Jurkat, Clone E6-1 (cell line): ENCODE measurements at places on chromosomes 7 and 10.
A peak's percentile ranks its signal among the peaks of the same experiment; 100 is the strongest.

DNA sequence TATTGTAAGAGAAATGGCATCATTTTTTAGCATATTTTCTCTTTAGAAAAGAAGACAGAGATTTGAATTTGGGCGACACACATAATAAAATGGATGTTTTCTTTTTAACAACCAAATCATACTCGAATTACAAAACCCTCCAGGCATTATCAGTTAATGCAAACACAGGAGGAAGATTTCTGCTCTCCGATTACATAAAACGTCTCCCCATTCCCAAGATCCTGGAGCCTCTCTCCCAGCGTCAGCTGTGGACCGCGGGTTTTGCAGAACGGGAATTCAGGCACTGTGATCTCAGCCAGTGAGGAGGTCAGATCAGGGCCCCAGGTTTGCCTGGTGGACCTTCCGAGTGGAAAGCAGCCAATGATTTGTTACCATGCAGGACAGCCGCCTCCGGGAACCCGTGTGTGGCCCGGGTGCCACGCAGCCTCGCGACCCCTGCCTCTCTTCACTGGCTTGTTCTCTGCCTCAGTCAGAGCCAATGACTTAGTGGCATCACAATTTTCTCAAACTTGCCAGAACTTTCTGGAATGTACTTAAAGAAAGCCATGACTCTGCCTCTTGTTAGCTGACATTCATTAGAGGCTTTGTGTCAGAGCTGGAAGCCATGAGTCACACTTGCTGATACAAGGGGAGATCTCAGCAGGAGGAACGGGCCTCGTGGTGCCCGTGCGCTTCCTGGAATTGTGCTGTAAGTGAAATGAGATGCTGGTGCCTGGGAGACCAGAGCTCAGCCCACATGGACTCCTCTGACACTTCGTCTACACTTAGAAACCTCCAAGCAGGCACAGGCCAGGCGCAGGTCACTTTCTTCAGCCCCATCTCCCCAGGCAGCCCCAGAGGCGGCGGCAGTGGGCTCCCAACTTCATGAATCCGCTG, 246.1 kb downstream of the KLF6 start:
- no peak for DNase-seq

GRCh38 chr7:151721694-151722093, 155.2 kb downstream of the PRKAG2 start:
- no peak for DNase-seq

DNA sequence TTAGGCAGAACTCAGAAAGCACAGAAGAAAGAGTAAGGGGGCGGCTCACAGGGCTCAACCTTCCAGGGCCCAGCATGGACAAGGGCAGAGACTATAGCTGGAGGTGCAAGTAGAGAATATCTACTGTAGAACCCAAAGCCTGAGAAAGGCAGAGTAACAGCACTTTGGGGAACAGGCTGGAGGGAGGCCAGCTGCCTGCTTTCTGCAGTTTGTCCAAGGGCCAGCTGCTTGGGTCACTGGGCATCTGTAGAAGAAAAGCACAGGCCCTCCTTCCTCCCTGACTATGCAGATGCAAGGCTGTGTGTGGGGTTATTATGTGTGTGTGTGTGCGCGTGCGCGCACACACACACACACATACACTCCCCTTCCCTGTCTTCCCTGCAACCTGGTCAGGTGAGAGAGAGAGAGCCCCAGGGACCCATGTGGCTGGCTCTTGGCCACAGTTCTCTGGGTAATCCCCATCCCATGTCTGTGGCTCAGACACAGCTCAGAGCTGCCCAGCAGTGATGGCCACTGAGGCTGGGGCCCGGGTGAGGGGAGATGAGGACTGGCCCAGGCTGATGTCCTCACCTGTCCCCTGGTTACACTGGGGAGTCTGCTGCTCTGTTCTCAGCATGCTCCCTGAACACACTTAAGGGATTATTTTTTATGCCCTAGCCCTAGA, 9.0 kb downstream of the ADRA2A start:
- DNase-seq = no peak

GRCh38 chr7:155593461-155594162, 47.3 kb upstream of the CNPY1 start:
- no peak for DNase-seq

DNA sequence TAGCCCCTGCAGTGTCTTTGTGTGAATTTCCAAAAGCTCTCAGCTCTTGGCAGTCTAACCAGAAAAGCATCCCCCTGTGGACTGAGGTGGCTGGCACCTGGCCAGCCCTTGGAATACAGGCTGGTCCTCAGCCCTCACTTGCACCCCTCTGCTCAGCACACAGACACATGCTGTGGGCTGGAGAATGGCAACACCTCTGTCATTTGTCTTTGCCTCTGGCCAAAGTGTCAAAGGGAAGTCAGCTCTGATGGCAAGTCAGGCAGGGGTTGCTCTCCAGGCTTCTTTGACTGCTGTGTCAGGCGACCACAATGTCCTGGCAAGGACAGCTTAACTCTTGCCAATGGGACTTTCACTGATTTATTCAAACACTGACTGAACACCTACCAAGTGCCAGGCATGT, 724.8 kb downstream of the INHBA start:
- no peak for DNase-seq

DNA sequence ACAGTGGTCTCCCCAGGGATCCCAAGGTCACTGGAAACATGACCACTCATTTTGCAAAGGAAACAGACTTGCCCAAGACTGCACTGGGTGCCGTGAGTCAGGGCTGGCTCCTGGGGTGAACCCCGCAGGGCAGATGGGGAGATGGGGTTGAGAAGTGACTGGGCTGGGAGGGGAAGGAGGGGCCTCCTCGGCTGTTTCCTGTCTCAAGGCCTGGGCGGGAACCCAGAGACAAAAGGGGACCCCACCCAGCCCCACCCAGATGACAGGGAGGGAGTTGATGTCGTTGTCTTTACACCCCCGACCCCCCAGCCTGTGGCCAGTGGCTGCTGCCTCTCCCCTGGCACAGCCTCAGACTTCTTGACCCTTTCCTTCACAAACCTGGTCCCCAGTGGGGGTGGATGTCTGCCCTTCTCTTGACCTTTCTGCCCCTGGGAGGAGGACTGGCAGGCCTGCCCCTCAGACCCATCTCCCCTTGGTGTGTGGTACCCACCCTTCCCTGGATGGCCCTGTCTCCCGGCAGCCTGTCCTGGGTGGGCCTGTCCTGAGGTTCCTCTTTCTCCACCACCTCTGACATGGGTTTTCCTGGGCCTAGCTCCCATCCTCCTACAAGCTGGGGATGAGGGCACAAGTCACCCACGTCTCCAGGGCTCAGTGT, 1.4 kb downstream of the MYO1G start:
- no peak for DNase-seq

DNA sequence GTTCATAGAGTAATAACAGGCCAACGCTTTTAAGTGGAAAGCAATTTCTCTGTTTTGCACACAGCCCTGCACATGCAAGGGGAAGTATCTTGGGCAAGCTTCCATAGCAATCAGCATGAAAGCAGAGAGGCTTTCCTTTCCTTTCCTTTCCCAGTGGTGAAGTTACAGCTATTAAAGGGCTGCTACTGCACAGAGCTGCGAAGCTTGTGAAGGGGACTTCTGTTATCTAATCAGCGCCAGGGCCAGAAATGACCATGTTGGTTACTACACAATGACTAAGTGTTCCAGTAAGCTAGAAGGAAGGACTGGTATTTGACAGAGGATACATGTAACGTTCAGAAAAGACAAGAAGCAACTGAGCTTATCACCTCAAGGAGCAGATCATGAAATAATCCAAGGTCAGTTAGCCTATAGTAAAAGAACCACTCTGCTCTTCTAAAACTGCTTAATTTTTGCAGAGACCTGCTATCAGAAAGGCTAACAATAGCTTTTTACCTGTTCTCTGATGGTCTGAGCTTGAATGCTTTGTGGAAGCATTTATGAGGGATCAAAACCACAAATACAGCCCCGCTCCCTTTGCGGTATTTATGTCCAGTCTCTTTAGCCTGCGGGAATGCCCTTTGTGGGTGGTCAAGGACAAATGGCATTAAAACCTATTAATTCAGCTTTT, 45.9 kb downstream of the SGMS1 start:
- no peak for DNase-seq

DNA sequence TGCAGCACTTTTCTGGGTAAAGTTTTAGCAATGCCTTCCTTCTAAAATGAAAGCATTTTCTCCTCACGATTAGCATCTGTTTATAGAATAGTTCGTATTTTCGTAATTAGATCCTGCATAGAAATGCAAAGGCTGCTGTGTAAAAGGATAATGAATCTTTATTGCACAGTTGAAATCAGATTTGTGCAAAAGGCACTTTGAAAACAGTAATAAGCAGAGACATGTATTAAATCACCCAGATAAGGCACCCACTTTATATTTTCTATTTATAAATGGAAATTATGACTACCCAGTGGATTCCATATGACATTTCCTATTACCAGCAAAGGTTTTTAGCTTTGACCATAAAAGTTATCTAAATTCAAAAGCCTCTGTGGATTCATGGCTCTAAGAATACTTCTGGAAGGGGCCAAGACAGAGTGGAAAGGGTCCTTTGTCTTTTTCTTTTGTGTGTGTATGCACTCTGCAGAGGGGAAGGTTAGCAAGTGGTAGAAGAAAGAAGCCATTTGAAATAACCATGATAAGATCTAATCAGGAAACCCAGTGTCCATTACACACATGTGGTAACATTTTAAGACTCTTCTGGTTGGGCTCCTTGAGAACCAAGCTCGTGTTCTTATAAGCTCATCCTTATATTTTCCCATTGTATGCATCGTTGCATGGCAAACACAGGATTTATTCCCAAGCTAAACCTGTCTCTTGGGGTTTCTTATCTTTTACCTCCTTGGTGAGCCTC, 612.1 kb downstream of the AUTS2 start:
- DNase-seq = no peak

DNA sequence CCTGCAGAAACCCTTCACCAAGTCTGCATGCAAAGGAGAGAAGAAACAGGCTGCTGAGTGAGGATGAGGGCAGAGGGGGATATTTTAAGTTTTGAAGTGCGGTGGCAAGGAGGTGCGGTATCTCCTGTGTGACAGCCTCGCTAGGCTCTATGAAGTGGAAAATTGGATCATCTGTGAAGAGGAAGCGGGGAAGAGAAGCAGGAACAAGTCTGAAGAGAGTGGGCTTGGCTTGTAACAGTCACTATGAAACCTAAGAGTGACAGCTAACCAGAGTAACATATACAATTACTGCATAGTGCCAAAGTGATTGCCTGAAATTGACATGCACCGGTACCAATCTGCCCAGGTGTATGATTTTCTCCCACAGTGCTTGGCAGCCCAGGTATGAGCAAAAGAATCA, 287.5 kb upstream of the KLF14 start:
- DNase-seq = no peak

DNA sequence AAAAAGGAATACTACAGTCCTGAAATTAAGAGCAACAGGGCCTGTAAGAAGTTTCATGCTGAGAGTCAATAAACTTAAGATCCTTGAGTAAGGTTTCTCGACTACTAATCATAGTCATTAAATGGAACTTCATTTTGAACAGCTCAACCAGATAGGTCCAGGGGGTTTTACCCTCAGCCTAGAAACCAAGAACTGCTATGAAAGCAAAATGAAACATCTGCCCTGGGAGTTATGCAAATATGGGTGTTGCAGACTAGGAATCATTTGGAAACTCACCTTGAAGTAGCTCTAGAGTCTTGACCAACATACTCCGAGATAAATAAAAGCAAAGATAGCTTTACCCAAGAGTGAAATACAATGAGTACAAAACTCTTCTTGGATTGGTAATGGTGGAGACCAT, 128.0 kb downstream of the HGF start:
- no peak for DNase-seq

DNA sequence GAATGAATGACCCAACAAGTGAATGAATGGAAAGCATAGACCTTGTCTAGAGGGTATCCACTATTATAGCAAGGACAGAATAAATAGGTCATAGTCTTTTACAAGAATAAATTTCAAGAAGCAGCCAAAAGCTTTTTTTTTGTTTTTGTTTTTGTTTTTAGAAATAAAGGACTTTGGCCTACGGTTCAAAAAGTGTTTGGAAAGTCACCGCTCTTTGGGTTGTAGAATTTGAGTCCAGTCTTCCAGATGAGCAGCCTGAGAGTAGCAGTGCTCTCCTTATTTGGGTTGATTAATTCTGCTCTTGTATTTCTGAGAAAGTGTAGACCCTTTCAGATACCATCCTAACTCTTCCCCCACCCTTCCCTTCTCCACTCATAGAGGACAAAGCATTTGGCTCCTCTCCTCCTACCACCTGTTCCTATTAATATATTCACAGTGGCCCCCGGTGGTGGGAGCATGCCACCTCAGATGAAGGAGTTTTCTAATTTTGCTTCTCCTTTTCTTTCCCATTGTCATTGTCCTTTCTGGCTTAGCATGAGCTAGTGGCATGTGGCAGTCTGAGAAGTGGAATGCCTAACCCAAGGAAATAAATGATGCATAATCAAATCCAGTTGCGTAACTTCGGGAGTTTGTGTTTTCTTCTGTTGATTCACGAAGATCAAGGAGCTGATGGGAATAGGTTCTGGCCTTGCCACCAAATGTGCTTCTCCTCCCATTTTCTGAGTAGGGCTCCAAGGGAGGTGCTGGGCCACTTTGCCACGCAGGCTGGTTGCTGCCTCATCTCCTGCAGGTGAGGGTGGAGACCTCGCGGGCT, 114.7 kb downstream of the CHN2 start:
- no peak for DNase-seq

GRCh38 chr7:93030605-93031225, 87.1 kb downstream of the SAMD9 start:
- no peak for DNase-seq

DNA sequence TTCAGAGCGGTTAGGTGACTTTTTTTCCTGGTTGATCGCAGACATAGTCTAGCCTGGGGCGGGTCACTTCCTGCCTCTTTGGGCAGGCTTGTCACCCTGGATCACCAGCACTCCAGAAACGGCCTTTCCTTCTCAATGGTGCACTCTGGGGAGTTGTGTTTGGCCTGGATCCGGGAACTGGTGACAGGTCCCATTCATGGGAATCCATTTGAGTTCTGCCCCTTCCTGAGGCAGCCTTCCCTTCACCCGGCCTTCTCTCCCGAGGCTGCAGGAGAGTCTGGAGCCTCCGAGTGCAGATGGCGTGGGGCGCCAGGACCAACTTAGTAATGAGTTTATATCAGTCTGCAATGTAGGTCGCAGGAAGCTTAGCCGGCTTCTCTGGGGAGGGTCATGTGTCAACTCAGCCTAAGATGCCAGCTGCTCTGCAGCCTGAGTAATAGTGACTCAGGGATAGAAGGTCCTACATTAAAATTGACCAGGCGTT, 54.2 kb downstream of the TACR2 start:
- DNase-seq = no peak

DNA sequence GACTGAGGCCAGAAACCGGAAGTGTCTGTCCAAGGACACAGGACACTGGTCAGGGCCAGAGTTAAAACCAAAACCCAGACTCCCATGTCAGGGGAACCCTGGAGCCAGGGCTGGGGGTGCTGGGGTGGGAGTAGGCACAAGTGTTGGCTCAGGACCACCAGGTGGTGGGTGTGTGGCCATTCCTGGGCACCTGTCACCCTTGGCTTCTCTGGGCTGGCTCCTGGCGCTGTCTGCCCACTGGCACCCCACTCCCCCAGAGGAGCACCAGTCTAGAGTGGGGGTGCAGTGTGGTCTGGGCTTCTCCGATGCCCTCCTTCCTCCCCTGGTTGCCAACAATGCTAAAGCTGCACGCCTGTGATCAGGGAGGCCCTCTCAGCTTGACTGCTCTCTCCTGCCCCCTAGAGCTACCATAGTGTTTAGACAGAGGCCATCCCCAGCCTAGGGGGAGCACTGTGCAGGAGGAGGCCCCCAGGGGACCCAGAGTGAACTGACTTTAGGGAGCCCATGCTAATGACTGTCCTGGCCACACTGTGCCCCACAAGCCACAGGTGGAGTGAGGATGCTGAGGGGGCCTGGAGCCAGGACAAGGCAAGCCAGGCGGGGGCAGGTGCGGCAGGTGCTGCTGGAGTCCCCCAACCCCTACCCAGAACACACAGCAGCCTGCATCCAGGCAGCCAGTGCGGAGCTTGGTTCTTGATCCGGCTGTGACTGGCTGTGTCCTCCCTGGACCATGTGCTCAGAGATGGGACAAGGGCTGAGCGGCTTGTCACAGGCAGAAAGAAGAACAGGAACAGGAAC, 11.0 kb downstream of the RASGEF1A start:
- peak; percentile 36 for DNase-seq
